ENCODE measurements at places on chromosomes 4 and X. TPM values are rescaled to one million over a fixed set of nuclear protein-coding genes. Genes with fewer than 3 reads are reported as not detected.

Gene PPEF1
- not detected for total RNA-seq

DNA sequence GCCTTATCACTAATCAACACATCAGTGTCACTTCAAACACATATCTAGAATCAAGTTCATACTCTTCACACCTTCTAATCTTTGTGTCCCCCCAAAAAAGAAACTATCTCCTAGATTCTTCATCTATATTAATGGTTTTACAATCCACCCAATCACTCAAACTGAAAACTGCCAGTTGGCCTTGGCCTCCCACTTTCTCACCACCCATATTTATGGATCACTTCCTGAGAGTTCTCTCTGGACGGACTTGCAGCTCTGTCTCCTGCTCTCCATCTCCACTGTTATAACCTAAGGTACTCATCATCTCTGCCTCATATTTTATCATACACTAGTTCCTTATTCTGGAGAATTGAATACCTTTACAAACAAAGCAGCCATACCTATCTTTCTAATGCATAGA is 106.1 kb upstream of the ATOH1 start:
- H3K4me3 ChIP-seq, result no peak overlapping the region
- no peaks in the 10 kb centered on the region for H3K36me3 ChIP-seq
- no peaks in the 10 kb centered on the region for H3K4me1 ChIP-seq
- DNase-seq, result no peak
- H3K27me3 ChIP-seq, result no peaks in the 10 kb centered on the region

Gene AGTR2
- total RNA-seq, result not detected

Gene EREG
- 1.1 TPM for total RNA-seq

DNA sequence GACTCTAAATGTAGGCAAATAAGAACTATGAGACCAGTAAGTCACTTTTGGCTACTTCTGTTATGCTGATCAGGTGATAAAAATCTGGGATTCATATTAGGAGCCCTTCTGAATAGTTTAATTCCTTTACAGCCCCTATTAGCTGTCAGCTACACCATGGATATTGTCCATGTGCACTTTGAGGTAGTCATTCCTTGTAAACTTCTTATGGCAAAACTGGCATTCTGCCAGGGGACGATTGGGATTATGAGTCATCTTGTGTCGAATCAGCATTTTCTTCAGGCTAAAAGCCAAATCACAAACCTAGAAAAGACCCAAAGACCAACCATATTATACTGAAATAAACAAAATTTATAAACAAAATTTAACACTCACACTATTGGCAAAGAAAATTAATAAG is 227.6 kb downstream of the PRDM5 start:
- no peaks in the 10 kb centered on the region for H3K27me3 ChIP-seq
- H3K27ac ChIP-seq, result no peak overlapping the region
- no peaks in the 10 kb centered on the region for H3K4me1 ChIP-seq
- peak; percentile 73 for DNase-seq
